Germinal center (tissue), 1 donor: ENCODE measurements at places on chromosomes 12 and 14.

GRCh38 chr14:68840454-68840853 is 47.6 kb upstream of the ZFP36L1 start:
- DNase-seq, result no peak

GRCh38 chr12:105237666-105238065 is 1.7 kb upstream of the APPL2 start:
- no peak for DNase-seq

DNA sequence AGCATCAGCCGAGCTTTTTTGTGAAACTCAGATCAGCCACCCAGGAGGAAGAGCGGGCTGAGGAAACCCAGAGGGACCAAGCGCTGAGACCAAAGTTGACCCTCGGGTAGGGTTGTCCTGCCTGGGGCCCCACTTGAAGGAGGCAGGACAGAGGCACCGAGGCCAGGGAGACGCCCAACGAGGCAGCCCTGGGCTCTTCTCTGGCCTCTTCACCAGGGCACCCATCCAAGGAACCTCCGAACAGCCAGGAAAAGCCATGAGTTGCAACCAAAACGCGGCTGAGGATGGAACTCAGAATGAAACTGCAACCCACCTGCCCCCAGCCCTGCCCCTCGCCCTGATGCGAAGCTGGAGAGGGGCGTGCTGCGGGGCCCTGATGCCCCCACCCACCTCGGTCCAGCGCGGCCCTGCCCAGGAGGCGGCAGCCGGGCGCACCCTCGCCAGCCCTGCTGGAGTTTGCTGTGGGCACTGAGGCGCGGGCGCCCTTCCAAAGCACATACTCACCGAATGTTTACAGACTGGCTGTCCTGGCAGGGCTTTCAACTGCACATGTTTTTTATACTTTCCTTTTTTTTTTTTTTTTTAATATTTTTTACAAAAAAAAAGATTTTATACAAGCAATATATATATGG is 41.9 kb downstream of the JDP2 start:
- no peak for DNase-seq

- DNase-seq, result peak; percentile 8
These were observed 267.6 kb upstream of the OR4E1 start for GRCh38 chr14:21940887-21941856.

DNA sequence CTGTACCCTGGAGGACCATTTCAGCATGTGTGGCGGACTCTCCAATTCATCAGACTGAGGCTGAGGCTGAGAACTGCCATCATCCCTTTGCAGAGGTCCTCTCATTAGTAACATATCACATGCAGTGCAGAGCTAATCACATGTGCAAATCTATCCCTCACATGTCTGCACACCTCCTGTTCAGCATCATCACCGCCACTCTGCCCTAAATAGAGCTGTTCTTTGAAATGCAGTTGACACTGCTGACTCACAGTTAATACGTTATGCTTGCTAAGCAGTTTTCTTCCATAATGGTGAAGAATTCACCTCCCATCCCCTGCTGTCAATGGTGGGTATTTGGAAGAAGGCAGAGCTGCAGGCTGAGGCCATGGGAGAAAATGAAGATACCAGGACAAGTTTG is 85.0 kb upstream of the ANO2 start:
- no peak for DNase-seq

GRCh38 chr12:26360062-26360461 is 164.7 kb downstream of the SSPN start:
- DNase-seq, result no peak

- DNase-seq, result peak; percentile 16
These were observed 3.0 kb downstream of the ETV6 start for GRCh38 chr12:11652351-11653040.

DNA sequence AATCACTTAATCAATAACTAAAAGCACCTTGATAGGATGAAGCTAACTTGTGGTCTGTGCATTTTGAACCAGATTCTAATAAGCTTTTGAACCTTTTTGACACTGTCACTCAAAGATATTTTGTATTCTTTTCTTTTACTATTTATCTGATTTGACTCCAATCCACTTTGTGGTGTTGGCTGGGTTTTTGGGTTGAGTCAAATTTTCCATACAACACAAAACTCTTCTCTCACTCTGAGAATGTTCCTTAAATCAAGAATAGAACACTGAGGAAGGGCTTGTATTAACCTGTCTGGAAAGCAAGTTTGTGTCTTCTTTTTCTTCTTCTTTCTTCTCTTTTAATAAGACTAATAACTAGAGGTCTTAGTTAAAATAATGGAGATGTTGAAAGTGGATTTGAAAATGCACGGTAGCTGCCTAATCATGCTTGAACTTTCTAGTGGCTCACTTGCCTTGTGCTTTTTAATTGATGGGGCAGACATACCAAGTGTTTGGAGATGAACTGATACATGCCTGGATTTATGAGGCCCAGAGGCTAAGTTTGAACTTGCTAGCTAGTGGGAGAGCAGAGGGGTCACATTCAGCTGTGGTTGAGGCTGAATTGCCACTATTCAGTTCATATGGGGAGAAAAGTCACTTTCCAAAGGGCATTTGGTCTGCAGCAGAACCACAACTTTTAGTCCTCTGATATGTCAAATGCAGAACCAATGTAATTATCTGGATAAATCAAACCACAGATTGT is 93.5 kb upstream of the PTHLH start:
- DNase-seq, result no peak

DNA sequence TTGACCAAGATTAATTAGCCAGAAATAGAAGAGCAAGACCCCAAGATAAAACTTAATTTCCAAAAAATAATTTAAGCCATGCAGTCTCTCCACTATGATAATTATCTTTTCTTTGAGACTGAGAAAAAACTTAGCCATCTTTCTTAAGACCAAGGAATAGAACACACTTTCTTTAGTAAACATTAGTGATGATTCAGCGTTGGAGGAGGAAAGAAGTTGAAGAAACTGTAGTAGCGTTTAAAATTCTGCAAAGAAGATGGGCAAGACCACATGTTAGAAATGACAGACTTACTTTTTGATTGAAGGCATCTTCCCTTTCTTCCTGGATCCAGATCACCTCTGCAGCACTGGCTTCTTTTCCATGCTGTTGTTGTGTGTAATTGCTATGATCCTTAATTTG is 124.8 kb upstream of the RASSF8 start:
- no peak for DNase-seq

DNA sequence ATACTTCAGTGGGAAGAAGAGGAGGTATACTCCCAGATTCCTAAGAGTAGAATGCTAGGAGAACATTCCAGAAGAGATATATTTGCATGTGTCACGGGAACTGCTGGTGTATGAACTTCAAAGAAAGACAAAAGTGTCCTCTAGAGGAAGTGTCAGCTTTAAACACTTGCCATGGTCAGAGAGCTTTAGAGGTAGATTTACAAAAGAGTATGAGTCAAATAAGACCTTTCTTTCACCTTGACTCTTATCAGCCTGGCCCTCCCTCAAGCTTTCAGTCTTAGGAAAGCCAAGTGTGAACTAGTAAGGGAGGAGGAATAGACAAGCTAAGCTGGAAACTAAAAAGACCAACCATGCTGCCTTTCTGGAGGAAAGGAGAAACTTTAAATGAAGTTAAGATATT is 34.7 kb downstream of the COX8C start:
- no peak for DNase-seq

DNA sequence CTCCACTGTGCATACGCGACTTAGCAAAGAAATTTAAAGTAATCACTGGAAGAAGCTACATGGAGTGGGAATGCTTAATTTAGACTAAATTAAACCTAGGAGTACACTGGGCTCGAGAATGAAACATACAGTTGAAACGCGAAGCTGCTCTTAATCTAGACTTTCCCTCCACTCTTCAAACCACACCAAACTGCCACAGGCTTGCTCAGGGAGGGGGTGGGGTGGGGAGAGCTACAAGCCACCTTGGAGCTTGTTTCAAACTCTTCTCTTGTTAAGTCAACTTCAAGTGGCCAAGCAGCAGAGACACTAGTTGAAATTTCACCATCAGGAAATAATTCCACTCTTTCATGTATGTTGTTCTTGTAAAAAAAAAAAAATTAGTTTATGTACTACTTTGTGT is 69.9 kb downstream of the SLC38A1 start:
- DNase-seq, result no peak

- DNase-seq, result no peak
These were observed 215.1 kb downstream of the LRRK2 start for GRCh38 chr12:40439771-40440492.

DNA sequence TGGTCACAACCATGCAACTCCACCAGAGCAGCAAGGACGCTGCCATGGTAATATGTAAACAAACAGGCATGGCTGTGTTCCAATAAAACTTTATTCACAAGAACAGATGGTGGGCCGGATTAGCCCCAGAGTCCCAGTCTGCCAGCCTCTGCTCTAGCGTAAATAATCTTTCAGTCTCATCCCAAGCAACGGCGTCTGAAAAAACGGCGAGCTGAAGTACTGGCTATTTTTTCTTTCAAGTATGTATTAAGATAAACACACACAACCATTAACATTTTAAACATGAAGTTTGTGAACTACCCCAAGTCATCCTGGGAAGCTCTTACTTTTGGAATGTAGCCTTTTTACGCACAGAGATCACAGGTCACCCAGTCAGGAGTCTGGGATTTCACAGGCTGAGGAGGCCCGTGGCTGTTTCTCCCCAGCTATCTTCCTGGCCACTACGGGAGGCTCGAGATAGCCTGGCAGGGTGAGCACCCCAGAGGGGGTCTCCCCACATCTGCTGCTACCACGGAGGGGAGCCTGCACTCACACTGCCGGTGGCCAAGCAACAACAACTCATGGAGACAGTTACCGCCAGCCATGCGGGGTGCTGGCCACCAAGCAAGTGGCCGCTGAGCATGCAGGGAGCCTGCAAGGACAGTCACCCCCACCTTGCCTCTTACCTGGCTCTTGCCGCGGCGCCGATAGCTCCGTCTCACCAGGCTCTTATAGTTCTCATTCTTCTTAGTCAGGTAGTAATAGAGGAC is 124.6 kb downstream of the RFLNA start:
- no peak for DNase-seq
